GM19239 (cell line): ENCODE measurements at places on chromosomes 6 and 20.

DNA sequence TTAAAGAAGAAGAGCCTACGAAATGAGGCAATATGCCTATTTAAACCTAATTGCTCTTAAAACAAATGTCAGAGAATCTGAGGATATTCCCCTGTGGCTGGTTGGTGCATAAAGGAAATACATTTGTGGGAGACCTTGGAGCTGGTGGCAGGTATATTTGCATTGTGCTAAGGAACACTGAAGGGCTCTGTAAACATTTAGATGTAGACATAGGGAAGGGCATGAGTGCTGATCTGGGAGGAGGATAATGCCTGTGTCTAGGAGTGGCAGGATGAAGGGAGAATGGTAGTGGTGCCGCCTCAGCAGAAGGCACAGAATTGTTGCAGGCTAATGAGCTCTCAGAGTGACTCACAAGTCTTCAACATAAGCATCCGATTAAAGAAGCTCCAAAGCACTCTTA is 85.8 kb downstream of the CD164 start:
- no peak for DNase-seq

DNA sequence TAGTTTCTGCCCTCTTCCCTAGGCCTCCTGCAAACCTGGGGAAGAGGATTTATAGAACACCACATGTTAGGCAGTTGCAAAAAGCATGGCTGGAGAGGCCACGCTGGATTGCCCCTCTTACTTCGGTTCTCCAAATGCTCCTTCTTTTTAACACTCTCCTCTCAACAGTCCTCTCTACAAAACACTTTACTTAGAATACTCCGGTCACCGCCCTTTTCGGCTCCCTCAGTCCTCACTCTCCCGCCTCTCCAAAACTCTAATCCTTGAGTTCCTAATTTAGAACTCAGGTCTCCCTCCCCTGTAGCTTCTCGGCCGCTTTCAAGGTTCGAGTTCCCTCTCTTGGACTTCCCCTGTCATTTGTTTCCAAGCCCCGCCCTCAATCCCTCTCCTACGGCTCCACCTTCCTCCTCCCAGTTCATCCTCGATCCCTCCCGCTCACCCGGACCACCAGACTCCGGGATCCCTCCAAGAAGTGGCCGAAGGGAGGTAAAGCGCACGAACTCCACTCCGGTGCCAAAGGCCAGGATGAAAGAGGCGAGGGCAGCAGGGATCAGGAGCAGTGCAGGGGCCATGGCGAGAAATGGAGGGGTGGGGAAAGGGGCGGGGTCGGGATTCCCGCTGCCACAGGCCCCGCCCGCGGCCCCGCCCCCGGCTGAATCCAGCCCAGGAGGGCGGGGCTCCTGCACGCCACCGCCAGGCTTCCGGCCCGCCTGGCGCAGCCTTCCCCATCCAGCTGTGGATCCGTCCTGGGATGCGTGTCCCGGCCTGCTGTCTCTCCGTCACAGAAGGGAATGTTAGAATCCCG is at the start of gene NRM:
Gene NRM, minus strand, starts transcription at position 582 of the 805 bp plus-strand sequence. Its CDS starts 10 bp downstream, at position 572.
- peak; percentile 60 for DNase-seq

- DNase-seq = no peak
Observed at GRCh38 chr6:163985710-163986109, 571.2 kb downstream of the QKI start.

DNA sequence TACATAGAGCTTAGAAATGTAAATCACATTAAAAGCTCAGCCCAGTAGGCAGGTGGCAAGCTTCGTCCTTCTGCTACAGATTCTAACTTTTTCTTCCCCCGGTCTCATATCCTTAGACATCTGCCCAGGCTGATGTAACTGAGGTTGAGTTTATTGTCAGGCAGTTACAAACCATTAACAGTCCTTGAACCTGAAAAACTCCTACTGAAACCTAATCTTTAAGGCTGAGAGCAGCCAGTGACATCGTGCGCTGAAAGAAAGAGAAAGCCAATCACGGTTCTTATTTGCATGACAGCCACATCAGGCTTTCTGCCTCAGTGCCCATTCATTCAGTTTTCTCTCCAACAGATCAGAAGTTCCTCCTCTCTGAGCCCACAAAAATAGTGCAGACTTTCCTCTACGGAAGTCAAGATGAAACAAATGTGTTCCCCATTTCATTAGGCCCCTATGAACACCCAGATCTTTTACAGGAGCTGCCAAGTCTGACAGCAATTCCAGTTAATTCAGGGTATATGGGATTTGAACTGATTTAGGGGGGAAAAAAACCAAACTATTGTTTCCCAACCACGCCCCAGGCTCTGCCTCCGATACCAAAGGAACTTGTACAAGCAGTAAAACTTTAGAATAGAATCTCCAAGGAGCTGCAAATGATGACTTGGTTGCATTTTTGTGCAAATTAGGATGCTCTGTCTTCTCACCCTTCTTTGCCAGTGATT is at the start of gene NHSL1:
Gene NHSL1, minus strand, starts transcription at position 192 of the 716 bp plus-strand sequence. CDS start 204 bp downstream, outside the sequence.
- peak; percentile 25 for DNase-seq

DNA sequence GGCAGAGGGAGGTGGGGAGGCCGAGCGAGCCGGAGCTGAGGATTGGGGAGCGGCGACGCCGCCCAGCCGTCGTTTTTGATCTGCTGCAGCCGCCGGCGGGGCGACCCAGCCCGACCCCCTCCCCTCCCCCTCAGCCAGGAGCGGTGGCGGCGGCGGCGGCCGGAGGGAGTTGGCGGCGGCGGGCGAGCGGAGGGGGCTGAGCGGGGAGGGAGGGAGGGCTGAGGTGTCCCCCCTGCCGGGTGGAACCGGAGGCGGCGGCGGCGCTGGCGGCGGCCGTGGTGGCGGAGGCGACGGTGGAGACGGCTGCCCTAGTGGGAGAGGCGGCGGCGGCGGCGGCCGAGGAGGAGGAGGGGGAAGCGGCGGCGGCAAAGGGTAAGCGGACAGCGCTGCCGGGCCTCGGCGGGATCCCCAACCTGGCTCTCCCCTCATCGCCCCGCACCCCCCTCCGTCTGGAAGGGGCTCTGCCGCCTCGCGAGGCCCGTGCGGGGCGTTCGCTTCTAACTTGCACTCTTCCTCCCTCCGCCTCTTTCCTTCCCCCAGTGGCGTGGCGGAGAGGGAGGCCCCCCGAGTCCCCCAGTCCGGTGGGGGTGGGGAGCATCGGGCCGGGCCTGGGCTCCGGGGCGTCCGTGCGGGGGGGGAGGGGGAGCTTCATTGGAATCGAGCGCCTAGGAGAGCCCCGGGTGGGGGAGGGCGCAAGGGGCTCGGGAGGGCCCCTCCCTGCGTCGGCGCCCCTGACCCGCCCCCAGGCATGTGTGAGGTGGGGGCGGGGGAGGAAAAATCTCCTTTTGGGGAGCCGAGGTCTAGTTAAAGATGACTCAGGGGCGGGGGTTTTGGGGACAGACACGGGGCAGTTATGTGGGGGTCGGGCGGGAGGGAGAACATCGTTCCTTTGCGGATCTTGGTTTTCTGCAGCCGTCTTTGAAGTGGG is at the start of gene TAB2:
Gene TAB2, plus strand, starts transcription at position 69 of the 928 bp plus-strand sequence. CDS start 52,286 bp downstream, outside the sequence.
- DNase-seq = no peak

DNA sequence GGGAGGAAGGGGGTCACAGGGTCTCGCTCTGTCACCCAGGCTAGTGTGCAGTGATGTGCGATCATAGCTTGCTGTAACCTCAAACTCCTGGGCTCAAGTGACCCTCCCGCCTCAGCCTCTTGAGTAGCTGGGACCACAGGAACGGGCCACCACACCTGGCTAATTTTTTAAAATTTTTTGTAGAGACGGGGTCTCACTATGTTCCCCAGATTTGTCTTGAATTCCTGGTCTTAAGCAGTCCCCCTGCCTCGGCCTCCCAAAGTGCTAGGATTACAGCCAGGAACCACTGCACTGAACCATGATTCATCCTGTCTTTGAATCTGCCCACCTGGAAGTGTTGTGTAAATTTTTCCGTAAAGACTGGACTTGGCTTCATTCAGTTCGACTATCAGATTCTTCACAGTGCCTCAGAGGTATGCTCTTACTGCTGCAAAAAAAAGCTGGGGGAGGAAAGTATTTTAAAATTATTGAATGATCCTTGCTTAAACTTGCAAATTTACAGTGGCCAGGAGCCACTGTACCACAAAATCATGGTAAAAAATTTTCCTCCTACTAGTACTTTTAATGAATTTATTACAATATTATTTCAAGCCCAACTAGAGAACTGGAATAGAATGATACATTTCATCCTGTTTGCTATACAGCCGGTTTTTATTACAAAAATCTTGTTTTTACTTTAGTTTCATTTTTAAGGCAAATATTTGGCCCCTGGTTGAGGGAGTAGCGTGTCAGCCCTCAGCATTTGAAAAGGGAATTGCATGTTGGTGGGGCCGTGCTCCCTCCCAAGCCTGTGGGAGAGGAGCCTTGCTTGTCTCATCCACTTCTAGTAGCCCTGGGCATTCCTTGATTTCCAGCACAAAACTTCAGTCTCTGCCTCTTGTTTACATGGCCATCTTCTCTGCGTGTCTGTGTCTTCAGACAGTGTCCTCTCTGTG is 202.5 kb upstream of the SGK1 start:
- DNase-seq = no peak

- DNase-seq = no peak
Observed at GRCh38 chr20:35305682-35306556, 13.7 kb upstream of the FAM83C start.

DNA sequence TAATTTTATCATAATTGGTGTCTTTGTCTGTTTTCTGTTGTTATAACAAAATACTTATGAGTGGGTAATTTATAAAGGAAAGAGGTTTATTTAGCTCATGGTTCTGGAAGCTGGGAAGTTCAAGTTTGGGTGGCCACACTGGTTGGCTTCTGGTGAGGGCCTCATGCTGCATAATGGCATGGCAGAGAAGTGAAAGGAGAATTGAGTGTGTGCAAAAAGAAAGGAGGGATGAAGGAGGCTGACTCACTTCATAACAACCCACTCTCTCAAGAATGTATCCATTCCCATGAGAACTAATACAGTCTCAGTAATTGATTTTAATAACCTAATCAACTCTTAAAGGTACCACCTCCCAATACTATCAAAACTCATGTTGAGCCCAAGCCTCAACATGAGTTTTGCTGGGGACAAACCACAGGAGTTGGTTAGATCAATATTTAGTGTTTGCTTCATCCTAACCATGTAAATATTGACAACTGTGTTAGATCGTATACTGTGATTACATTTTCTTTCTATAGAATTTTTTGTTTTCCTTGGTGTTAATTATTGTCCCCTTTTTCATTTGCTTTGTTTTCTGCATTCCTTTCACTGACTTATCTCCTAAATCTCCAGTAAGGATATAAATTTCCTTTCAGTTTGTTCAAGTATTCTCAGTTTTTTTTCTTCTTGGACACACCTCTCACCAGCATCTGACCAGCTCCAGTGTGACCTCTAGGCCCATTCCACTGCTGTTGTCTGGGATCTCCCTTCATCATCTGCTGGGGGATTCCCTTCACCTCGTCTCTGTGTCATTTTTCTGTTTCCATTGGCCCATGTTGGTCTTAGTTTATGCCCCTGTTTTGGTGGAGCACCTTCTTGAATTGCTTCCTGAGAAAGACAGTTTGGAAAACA is 54.8 kb upstream of the SCGN start:
- DNase-seq = no peak

GRCh38 chr6:111210194-111210728 is 123.0 kb downstream of the SLC16A10 start:
- peak; percentile 34 for DNase-seq

GRCh38 chr6:30541515-30542403 is 14.5 kb downstream of the GNL1 start:
- DNase-seq = peak; percentile 52
